ENCODE measurements at places on chromosomes 16 and 17. TPM values are rescaled to one million over a fixed set of nuclear protein-coding genes. Genes with fewer than 3 reads are reported as not detected.
A peak's percentile ranks its signal among the peaks of the same experiment; 100 is the strongest.

WSCD1 gene
- 5.0 TPM for total RNA-seq

DNA sequence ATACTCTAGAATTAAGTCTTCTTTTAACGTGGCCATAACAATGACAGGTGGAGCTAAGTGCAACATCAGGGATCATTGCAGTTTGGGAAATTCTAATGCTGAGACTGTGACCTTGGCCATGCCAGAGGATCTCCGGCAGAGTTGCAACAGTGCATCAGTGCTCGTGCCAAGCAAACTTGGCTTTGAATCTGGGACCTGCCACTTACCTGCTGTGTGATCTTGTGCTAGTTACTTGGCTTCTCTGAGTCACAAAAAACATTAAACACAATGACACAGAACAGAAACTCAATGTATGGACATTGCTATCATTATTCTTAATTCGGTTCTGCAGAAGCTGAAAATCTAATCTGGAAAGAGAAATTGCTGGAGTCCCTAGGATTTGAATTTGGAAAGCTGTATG, 435.5 kb upstream of the CCL2 start:
- no peaks in the 10 kb centered on the region for H3K4me1 ChIP-seq
- no peaks in the 10 kb centered on the region for H3K36me3 ChIP-seq
- no peak for ATAC-seq

AFMID gene
- total RNA-seq = 24.0 TPM

STAC2 gene
- total RNA-seq = 0.13 TPM

DNA sequence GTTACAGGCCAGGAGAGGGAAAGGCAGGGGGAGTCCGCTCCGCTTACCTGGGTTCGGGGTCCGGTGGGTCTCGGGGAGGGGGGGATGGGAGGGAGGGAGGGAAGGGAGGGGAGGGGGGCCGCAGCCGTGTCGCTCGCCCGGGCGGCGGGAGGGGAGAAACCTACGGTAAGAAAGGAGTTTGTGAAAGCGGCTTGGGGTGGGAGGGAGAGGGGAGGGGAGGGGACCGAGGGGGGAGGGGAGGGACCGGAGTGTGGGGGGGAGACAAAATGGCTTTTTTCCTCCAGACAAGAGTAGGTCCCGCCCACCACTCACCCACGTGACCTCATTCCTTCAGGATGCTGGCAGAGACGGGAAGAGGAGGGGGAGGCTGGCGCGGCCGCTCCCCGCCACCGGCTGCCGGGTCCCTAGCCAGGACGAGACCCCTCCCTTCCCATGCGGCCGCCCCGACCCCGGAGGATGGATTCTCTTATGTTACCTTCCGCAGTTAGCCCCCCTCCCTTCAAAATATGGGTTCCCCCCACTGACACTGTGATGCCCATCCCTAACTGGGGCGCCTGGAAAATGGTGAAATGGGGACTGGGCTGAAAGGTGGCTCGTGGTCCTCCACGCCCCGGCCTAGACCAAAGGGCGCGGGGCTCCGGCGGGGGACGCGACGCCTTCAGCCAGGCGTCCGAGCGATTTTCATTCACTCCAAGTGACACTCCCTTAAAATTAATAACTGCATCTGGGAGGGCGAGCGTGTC, at the start of gene PCGF2:
Gene PCGF2 (minus strand): TSS at position 188 of the 743 bp plus-strand sequence. CDS start 7,934 bp downstream, outside the sequence.
- peak within 1 kb of the TSS; percentile 78 for H3K27ac ChIP-seq
- ATAC-seq = peak; percentile 8
- H3K27me3 ChIP-seq = no peaks in the 10 kb centered on the region
- peak within 1 kb of the TSS; percentile 92 for H3K4me3 ChIP-seq
- H3K36me3 ChIP-seq = no peaks in the 10 kb centered on the region

DNA sequence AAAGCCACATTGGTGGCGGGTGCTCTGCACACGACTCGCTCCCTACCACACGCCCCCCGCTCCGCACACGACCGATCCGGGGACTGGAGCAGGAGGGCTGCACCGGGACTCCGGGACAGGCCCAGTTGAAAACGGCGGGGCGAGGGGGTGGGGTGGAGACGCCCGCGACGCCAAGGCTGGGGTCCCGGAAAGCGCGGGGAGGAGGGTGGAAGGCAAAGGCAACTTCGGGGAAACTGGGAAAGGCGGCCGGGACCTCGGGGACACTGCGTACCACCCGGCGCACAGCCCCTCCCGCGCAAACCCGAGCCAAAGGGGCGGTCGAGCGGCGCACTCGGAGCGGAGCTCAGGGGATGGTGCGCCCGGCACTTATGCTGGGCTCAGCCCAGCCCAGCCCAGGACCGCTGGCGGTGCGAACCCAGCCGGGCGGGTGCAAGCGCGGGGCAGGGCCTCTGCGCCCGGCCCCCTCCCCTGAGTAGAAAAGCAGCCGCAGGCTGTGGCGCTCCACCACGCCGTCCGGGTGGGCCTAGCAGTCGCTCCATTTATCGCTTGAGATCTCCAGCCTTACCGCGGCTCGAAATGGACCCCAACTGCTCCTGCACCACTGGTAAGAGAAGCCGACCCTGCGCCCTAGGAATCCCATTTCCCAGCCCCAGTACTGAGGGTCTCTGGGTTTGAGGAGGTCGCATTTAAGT, at the start of gene MT1M:
Gene MT1M (plus strand): TSS at position 504 of the 692 bp plus-strand sequence. CDS start 73 bp downstream, at position 577.
- H3K4me1 ChIP-seq = no peaks in the 10 kb centered on the region
- ATAC-seq = peak; percentile 82
- no peaks in the 10 kb centered on the region for H3K36me3 ChIP-seq

GRCh38 chr16:88444826-88445582, 8.1 kb upstream of the ZFPM1 start:
- no peak overlapping the region for H3K4me3 ChIP-seq
- no peak for ATAC-seq
- peaks cover 47% of the 10 kb centered on the region for H3K27me3 ChIP-seq
- H3K27ac ChIP-seq = no peak overlapping the region

PIMREG gene
- total RNA-seq = not detected

- no peaks in the 10 kb centered on the region for H3K36me3 ChIP-seq
- ATAC-seq = no peak
- H3K27ac ChIP-seq = peak overlapping the region; percentile 100
- no peaks in the 10 kb centered on the region for H3K27me3 ChIP-seq
Measured at GRCh38 chr17:2402544-2402943, 1.7 kb upstream of the MNT start.

PYCARD gene
- total RNA-seq = 3.9 TPM

MOSMO gene
- 26.9 TPM for total RNA-seq

Measured in gastroesophageal sphincter (tissue), 4 donors.